ENCODE measurements at places on chromosomes 7 and 10.

DNA sequence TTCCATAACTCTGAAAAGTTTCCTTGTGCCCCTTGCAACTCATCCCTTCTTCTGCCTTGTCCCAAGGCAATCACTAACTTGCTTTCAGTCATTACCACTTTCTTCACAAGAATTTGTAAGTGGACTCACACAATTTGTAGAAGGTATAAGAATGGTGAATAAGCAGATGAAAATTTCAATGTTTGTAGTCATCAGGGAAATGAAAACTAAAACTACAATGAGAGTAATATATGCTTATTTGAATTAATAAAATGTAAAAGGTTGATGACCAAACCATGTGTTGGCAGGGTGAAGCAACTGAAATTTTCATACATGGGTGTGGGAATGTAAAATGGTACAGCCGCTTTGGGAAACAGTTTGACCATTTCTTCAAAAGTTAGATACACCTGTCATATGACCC, 79.7 kb downstream of the GNAT3 start:
- DNase-seq = no peak

DNA sequence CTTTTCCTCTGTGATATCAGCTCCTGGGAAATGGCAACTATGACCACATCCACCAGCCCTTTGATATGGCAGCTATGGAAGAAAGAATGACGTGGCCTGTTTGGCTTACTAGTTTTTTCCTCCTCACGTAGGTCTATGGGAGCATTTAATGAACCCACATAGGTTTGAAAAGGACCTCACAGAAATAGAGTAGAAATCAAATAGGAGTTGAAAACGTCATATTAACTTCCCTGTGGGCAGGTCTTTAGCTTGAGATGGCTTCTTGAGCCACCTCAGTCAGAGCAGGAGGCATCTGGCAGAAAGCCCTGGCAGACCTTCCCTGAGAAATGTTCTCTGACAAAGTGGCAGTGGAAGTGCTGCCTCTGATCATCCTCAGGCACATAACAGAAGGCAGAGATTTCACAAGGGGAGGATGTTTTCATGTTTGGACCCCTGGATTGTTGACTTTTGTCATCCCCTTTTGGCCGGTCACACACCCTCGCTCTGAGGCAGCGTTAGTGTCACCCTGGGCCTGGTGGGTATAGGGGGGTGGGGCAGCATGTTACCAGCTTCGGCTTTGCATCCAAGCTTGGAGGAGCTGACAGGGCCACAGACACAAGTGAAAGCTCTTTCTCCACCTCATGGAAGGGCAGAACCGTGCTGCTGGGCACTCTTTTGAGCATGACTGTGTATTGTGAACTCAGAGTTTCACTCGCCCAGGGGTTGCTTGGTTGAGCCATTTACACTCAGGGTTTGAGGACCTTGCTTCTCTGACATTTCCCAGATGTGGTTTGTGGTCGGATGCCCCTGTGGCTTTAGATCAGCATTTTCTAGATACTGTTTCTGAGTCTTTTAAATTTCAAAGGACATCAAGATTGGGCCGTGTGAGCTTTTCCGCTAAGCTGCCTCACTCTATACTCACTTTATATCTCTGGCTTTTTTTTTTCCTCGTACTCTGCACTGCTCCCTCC, 184.2 kb downstream of the STK31 start:
- peak; percentile 27 for DNase-seq

DNA sequence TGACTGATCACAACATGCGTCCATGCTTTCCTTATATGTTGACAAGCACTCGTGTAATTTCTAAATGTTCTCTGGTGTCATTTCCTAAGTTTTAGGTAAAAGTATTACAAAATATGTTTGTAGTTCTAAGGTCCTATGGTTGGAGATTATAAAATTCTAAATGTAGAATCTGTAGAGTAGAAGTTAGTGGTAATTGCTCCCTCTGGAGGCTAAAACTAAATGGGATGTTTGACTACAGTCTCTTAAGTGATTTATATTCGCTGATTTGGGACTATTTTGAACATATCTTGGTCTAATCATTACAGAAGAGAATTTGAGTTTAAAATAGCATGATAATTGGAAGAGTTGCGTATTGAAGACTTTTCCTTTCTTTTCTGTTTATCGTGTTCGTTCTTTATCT, 74.1 kb downstream of the ZMYND11 start:
- DNase-seq = no peak

DNA sequence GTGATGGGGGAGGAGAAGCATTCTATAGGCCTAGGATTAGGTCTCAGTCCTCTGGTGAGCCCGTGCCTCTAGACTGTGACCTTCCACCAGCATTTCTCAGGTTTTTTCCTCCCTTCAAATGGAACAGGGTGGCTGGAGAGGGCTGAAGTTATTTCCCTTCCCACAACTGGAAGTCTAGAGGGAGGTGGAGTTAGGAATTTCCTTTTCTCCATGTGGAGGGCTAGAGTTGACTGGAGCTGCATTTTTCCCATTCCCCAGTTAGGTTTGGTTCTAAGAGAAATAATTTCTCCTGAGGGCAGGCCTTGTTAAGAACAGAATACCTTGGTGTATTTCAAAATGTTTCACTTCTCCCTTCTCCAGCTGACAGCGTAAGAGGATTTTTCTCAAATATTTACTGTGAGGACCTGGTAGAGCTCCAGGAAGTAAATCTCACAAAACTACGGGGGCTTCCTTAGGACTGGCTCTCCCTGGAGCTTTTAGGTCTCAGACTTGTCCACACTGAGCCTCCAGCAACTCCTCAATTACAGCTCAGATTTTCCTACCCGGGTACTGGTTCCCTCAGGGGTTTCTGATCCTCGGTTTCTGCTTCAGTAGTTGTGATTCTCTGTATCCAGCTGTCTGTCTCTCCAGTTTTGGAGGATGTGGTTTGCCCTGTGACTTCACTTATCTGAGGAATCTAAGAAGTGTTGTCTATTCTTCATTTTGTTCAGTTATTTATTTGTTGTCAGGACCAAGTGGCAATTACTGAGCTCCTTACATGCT, 6.0 kb upstream of the REEP3 start:
- no peak for DNase-seq

GRCh38 chr7:127918130-127918529, 113.1 kb downstream of the LRRC4 start:
- no peak for DNase-seq

DNA sequence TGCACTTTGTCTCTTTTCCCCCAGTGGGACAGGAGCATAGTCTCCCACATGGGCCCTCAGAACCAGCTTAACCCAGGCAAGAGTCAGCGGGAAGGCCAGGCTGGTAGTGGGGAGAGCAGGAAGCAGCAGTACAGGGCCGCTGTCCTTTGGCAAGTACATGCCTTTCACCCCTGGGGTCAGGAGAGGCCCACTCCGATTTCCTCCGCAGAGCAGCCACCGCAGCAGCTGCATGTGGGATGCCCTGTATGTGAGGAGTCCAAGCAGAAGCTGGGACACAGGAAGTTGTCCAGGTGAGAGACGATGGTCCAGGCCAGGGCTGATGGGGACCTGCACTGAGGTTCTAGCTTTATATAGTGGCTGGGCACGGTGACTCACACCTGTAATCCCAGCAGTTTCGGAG, 36.7 kb upstream of the GALNTL5 start:
- DNase-seq = no peak

DNA sequence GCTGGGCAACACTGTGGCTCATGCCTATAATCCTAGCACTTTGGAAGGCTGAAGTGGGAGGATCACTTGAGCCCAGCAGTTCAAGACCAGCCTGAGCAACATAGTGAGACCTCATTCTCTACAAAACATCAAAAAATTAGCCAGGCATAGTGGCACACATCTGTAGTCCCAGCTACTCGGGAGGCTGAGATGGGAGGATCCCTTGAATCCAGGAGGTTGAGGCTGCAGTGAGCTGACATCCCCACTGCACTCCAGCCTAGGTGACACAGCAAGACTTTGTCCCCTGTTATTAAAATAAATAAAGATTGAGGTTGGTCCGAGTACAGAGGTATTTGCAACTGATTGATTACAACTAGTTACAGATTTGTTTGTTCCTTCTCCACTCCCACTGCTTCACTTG, 44.1 kb downstream of the SKIDA1 start:
- no peak for DNase-seq

All from HS-27A (cell line).